Stimulated activated CD4-positive, alpha-beta T cell treated with anti-CD3 and anti-CD28 coated beads, Interleukin-1b, Interleukin-23, amount 100 ng/mL, for 24 hours (primary cell): ENCODE measurements at places on chromosomes 16 and 17.

- no peak for DNase-seq
Measured at GRCh38 chr17:8894202-8894671, 26.8 kb upstream of the PIK3R6 start.

GRCh38 chr17:42702446-42702845 lies 20.1 kb downstream of the CNTNAP1 start:
- no peak for DNase-seq

DNA sequence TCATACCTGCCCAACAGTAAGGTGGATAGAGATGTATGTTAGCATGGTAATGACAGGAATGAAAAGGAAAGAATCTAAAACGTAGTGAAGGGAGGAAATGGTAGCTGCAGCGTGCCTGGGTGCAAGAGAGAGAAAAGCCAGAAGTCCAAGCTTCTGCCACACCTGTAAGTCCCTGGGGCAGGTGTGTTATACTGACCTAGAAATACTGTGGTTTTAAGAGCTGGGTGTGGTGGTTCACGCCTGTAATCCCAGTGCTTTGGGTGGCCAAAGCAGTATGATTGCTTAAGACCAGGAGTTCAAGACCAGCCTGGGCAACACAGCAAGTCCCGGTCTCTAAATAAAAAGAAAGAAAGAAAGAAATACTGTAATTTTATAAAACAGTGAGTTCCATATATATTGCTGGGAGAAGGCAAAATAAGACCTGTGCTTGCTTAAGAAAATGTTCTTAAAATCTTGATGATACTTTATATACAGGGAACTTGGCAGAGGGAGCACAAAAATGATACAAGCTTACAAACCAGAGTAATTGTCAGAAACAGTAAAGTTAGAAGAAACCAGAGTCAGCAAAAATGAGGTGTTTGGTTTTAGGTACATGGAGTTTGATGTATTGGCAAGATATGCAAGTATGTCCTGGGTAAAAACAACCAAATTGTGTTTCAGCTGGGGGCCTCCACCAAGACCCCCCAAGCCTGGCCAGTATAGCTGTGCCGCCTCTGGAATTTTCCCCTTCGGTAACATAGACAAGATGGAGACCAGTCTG lies 6.6 kb downstream of the ALOX12 start:
- DNase-seq: no peak

- DNase-seq: no peak
Measured at GRCh38 chr17:76138896-76139752, 1.9 kb downstream of the FOXJ1 start.

GRCh38 chr17:67737145-67737544 lies 19.4 kb downstream of the NOL11 start:
- no peak for DNase-seq

DNA sequence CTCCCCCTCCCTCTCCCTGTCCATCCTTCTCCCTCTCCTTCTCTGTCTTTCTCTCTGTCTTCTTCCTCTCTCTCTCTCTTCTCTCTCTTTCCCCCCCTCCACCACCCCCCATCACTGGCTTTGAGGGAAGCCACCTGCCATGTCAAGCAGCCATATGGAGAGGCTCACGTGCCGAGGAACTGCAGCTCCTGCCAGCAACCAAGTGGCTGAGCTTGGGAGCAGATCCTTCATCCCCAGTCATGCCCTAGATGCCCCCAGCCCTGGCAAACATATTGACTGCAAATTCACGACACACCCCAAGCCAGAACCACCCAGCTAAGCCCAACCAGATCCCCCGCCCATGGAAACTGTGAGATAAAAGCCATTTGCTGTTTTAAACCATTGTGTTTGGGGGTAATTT lies 40.9 kb upstream of the RBFOX3 start:
- DNase-seq: no peak

- DNase-seq: peak; percentile 46
Measured at GRCh38 chr17:76384222-76384986, at the start of gene SPHK1. Gene SPHK1, plus strand, starts transcription at chr17:76384609. Its CDS starts 1,036 bp downstream, at chr17:76385645.

DNA sequence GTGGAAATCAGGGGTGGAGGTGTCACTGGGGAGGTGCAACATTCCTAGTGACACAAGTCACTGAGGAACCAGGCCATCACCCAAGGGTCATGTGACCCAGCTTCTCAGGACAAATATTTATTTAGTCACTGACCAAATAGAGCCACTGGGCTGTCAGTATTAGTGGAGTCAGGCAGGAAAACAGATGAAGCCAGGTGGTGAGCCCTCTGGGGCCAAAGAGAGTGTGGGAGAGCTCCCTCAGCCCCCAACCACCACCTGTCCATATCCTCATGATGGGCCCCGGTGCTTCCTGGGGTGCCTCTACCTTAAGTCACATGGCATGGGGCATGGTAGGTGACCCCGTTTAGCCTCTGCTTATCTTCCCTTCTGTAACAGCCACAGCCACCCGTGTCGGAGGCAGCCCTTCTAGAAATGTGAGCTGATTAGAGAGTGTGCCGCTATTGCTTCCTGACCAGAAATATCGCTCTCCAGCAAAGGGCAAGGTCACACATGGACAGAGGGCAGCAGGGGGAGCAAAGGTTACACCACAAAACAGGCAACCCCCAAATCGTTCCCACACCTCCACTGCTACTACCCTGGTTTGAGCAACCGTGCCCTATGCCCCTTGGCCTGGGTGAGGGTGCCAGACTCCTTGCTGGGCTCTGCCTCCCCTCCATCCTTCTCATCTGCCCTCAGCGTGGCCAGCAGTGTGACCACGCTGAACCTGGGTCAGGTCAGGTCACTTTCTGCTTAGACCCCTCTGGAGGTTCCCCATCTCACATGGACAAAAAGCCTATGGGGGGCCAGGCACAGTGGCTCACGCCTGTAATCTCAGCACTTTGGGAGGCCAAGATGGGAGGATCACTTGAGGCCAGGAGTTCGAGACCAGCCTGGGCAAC lies 8.6 kb upstream of the AKTIP start:
- no peak for DNase-seq

DNA sequence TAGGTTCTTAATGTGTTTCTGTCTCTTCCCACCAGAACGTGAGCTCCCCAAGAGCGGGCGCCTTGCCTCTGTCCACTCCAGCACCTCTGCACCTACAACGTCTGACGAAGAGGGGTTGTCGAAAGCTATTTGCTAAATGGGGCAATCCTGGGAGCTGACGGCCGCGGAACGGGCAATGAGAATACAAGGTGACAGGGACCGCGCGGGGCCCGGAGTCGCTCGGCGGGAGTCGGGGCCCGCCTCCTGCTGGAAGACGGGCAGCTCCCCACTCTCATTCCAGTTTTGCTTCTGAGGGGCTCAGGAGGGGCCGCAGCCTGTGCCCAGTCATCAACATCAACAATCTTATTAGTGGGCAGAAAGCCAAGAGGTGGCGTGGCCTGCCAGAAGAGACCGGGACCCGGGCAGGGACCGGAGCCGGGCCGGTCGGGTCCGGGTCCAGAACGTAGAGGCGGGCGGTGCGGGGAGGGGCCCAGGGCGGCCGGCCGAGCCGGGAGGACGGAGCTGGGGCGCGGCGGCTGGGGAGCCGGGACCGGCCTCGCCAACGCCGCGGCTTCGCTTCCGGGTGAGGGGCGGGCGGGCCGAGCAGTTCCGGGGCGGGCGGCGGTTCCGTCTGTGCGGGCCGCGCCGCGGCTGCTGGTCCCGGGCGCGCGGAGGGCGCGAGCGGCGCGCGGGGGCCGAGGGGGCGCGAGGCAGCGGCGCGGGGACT lies at the start of gene MOSMO:
Gene MOSMO (plus strand): TSS at position 603 of the 706 bp plus-strand sequence. CDS start 191 bp downstream, outside the sequence.
- peak; percentile 55 for DNase-seq

DNA sequence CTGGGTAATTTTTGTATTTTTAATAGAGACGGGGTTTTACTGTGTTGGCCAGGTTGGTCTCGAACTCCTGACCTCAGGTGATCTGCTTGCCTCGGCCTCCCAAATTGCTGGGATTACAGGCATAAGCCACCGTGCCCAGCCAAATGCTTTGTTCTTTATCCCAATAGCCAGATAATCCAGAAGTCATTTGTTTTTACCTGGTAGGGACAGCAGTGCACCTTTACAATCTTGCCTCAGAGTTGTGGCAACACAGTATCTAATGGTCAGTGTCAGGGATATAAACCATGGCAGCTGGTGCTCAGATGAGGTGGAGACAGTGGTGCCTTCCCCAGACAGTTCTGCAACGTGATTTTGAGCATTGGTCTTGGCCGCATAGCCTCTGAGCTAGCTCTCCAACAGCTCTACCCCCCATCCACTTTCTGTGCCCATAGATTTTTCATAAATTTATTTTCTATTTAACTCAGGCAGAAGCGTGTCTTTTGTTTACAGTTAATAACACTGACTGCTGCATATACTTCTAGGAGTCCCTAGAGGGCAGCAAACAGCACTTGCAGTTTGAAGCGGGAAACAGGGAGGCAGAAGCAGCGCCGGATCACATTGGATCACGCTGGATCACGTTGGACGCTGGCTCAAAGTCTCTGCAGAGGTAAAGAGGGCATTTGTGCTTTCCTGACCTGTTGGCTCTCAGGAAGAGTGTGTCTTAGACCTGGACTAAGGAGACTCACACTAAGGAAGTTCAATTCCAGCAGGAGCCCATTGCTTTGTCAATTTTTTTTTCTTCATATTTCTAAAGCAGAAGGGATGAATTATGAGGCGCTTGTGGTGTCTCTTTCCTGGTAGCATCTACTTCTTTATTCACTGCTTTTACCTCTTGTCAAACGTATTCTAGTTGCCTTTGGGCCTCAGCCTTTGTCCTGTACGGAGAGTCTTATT lies 5.1 kb upstream of the GGT6 start:
- DNase-seq: no peak

GRCh38 chr17:21010705-21011596 lies 31.9 kb downstream of the USP22 start:
- no peak for DNase-seq

DNA sequence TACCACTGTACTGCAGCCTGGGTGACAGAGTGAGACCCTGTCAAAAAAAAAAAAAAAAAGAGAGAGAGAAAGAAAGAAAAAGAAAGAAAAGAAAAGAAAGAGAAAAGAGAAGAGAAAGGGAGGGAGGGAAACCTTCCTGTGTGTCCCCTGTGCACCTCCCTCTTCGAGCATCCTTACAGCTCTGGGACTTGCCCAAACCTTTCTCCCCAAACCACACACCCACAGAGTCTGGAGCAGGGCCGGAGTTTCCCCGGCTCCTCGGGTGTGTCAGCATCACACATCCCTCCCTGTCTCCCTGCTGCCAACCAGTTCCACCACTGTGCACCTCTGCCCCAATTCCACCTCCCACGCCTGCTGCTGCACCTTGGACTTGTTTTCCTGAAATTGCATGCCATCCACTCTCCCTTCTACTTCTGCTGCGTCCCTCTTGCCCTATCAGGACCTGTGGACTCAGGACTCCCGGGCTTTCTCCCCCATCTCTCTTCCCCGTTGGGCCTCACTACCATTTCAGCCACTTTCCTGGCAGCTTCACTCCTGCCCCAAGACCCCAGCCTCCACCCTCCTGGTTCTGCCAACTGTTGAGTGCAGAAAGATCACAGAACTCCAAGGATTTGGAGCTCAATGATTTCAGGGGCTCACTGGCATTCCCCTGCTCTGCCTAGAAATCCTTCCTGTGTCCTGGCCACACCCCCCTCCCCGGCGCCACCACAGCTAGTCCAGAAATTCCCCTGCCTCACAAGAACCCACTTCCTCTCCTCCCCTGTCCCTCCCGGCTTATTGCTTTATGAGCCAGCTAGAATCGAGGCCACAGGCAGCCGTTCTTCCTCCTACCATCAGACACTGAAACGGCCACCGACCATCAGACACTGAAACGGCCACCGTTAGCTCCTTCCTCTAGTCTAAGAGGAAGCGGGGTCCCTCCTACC lies 3.7 kb upstream of the CDK3 start:
- DNase-seq: peak; percentile 39

- no peak for DNase-seq
Measured at GRCh38 chr17:60944751-60945150, 267.1 kb downstream of the BCAS3 start.

DNA sequence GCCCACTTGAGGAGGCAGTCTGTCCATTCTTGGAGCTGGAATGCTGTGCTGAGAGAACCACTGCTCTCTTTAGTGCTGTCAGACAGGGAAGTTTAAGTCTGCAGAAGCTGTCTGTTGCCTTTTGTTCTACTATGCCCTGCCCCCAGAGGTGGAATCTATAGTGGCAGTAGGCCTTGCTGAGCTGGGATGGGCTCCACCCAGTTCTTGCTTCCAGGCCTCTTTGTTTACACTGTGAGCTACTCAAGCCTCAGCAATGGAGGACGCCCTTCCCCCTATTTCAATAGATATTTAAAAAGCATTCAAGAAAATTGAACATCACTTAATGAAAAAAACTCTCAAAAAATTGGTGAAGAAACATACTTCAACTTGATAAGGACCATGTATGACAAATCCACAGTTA lies 313.5 kb downstream of the PHKB start:
- DNase-seq: no peak

DNA sequence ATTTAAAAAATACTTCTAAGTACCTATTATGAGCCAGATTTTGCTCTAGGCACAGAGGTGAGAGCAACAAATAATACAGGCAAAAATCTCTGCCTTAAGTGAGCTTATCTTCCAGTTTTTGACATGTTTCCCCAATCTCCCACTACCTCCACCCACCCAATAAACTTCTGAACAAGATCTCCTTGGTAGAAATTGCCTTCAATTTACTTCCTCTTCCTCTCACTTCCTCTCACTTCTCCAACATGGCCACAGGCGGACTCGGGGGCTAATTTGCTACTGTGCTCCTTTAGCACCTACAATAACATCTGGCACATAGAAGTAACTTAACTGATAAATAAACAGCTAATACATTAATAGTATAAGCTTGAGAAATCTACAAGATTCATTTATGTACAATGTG lies 82.6 kb downstream of the CACNG1 start:
- DNase-seq: no peak

DNA sequence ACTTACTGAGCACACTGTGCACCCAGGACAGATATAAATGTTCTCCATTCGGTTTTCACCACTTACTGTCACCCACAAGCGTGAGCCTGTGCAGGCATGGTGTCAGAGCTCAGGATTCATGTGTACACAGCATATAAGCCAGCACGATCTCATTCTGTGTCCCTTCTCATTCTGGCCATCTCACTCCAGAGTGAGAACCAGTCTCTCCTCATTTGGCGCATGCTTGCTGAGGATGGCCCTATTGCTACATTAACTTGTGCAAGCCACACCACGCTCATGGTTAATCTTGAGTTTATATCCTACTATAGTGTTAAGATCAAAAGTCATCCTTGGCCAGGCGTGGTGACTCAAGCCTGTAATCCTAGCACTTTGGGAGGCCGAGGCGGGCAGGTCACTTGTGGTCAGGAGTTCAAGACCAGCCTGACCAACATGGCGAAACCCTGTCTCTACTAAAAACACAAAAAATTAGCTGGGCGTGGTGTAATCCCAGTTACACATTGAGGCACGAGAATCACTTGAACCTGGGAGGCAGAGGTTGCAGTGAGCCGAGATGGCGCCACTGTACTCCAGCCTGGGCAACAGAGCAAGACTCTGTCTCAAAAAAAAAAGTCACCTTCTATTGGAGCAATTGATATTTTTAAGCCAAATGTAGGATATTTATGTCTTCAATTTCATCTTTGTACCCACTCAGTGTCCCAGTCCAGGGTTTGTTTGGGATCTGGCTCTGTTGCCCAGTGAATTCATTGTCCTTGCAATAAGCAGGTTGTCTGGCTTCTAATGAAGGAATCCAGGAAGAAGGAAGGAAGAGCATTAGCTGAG lies 20.9 kb downstream of the SOCS1 start:
- no peak for DNase-seq

- DNase-seq: no peak
Measured at GRCh38 chr16:48194828-48195556, 39.2 kb upstream of the ABCC12 start.
